Activated effector memory CD4-positive, alpha-beta T cell treated with Interleukin-2 at 50 U/mL for 16 hours (primary cell): ENCODE measurements at places on chromosomes 12 and 14.

- DNase-seq, result no peak
These were observed 295.3 kb upstream of the SOX5 start for GRCh38 chr12:24244801-24245200.

DNA sequence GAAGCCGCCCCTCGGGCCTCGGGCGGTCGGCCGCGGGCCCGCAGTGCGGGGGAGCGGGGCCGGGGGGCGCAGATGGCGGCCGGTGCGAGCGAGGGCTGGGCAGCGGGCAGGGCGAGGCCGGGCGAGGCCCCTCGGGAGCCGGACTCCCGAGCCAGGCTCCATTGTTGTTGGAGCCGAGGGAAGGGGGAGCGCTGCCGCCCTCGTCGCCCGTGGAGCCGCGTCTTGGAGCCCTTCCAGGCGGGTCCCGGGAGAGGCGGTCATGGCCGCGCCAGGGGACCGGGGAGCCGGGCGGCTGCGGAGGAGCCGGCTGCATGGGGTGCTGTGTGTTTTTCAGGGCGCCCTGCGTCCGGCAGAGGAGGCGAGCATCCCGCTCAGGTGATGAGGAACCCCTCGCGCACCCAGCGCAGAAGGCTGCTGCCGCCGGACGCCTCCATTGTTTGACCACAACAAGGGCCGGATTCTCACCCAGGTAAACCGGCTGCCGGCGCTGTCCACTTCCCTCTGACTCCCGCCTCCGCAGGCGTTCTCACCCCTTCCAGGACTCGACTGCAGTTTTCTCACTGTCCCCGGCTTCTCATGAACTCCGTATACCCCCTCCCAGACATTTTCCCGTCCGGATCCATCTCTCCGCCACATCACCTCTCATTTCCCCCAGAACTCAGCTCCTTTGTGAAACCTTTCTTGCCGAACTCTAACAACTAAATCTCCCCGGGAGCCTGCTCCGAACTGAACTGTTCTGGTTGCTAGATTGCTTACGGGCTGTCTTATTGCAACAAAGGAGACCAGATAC lies 732 bp downstream of the ZNF664 start:
- peak; percentile 6 for DNase-seq

DNA sequence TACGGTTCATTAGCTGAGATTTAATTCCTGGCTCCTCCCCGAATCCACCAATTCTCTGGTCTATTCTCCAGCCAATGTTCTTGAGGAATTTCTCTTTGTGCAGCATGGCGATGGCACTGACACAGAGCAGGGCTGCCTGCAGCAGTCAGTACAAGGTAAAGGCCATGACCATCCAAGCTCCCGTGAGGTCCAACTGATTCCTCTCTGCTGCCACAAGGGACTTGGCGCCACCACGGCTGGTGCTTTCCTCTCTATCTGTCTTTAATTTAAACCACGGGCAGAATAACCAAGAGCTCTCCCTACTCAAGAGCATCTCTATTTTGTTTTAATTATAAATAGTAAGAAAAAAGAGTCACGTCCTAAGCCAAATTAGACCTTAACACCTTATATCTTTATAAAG lies 12.1 kb downstream of the TMEM116 start:
- no peak for DNase-seq

- no peak for DNase-seq
These were observed 1178.3 kb upstream of the FLRT2 start for GRCh38 chr14:84351646-84352045.

DNA sequence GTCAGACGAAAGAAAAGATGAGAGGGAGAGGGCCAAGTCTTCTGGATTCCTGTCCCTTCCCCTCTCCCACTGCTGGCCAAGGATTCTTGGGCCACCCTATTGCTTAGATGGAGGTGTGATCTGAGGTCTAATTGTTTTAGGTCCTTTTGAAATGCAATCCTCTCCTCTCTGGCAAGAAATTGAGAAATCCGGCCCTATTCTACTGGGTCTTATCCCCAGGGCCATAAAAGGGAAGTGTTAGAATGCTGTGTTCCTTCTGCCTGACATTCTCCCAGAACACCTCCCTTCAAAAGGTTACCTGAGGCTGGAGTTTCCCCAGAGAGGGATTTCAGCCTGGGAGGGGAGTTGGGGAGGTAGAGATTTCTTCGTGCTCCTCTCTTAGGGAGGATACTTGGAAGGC lies 4.4 kb downstream of the WNT5B start:
- no peak for DNase-seq
